Activated CD8-positive, alpha-beta memory T cell treated with anti-CD3 and anti-CD28 coated beads for 1 hour (primary cell): ENCODE measurements at places on chromosomes 1 and 21.

GRCh38 chr1:214219902-214220301 lies 61.1 kb upstream of the SMYD2 start:
- no peak for DNase-seq

DNA sequence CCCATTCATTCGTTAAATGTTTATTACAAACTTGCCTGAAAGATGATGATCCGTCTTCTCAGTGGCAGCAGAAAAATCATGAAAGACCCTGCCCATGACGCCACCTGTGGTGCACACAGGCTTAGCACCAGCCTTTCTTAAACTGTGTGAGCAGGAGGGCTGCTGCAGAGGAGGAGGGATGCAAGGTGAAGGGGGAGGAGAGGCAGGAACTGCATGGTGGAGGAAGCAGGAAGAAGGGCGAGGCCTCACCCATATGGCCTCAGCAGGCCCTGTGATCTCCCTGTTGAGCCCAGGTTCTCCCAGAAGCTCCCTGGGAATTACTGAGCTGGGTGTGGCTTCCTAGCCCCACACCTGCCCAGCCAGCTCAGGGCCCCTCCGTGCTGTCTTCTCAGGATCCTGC lies 25.0 kb upstream of the RD3 start:
- DNase-seq, result no peak

DNA sequence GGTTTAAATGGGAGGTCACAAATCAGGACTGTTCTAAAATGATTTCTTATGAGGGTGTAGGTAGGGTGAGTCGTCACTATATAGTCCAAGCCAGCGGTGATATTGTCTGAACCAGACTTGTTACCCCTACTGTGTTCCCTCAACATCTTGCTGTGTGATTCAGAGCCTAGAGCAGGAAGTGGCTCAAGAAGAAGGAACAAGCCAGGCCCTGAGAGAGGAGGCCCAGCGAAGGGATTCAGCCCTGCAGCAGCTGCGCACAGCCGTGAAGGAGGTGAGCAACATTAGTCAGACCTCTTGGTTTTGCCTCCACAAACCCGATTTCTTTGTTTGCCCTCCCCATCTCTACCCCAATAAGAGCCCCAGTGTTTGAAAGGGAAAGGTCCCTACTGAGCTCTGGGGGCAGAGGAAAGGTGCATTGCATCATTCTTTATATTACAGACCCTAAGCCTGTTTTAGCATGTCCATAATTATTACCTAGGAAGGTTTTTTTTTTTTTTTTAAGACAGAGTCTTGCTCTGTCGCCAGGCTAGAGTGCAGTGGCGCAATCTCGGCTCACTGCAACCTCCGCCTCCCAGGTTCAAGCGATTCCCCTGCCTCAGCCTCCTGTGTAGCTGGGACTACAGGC lies 5.0 kb upstream of the SH3BGRL3 start:
- no peak for DNase-seq

GRCh38 chr1:151981178-151981525 lies 12.5 kb downstream of the S100A10 start:
- DNase-seq, result no peak

- no peak for DNase-seq
These were observed 26.3 kb downstream of the CAPN9 start for GRCh38 chr1:230773396-230774033.

- DNase-seq, result no peak
These were observed 82.6 kb downstream of the ATF6 start for GRCh38 chr1:161848676-161849075.

DNA sequence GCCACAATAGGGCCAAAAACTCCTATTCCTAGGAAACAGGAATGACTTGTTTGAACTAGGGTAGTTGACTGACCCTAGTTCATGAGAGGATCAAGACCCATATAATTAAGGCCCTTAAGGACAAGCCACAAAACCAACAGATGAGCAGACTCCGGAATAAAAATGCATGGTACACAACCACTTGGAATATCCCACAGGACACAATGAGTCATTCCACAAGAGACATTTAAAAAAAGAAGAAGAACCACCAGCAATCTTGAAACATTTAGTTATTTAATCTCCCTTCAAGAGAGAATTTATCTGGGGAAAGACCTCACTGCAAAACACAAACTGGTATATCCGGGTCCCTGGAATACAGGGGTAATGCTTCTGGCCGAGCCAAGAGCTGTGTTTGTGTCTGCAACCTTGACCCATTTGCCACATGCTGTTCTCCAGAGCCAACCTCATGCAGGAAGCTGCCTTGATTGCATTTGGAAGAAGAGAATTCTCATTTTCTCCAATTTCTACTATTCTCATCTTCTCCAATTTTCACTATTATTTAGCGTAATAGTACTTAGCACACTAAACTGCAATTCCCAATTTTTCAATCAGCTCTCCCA lies 135.5 kb downstream of the TGFBR3 start:
- no peak for DNase-seq

DNA sequence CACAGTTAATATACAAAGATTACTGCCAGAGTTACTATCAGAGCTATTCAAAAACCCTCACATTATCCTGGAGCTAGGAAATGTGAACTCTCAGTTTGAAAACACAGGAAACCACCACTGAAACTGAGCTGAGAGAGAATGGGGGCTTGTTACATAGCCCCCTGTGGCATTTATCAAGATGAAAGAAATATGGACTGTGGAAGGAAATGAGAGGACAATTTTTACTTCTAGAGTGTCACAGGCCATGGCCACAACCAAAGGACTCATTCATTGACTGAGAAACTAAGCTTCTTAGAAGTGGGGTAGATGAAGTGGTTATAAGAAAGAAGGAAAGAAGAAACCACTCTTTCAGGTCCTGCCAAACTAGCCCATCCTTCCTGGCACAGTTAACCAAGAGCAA lies 25.3 kb downstream of the DSTYK start:
- no peak for DNase-seq

GRCh38 chr1:5649795-5650194 lies 342.4 kb downstream of the NPHP4 start:
- no peak for DNase-seq

- no peak for DNase-seq
These were observed 4.1 kb downstream of the ATP5IF1 start for GRCh38 chr1:28240024-28240423.

GRCh38 chr1:45007311-45007710 lies 3.8 kb downstream of the HECTD3 start:
- no peak for DNase-seq

DNA sequence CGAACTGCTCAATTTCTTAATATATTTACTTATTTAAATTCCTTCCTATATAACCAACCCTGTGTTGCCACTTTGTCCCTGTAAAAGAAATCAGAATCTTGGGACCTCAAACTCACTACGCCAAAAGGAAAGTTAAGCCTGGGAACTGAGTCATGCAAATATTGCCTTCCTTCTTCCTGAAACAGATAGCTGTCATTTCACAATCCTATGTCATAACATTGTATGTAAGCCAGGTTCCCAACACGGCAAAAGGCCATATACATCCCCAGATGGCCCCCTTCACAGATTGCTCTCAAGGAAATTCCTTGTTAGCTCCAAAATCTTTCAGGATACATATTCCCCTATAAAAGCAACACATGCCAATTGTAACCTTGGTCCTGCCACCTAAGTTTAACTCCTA lies 39.7 kb downstream of the C21orf91 start:
- DNase-seq, result no peak

GRCh38 chr1:19738076-19738475 lies 61.6 kb downstream of the TMCO4 start:
- DNase-seq, result no peak

- no peak for DNase-seq
These were observed 1.9 kb upstream of the HIVEP3 start for GRCh38 chr1:41920658-41921057.

GRCh38 chr1:26965628-26966027 lies 5.4 kb upstream of the KDF1 start:
- DNase-seq, result no peak

GRCh38 chr21:41622831-41623548 lies 115.0 kb upstream of the TMPRSS2 start:
- DNase-seq, result no peak

- DNase-seq, result no peak
These were observed 1336.6 kb downstream of the BRINP3 start for GRCh38 chr1:189141056-189141455.

- no peak for DNase-seq
These were observed 67.5 kb upstream of the RNPC3 start for GRCh38 chr1:103457886-103458455.
